ENCODE measurements at places on chromosomes 4 and X.

GRCh38 chr4:94515365-94515764 is 63.6 kb downstream of the PDLIM5 start:
- DNase-seq = no peak

GRCh38 chrX:103376118-103376978 is at the start of gene BEX3:
Gene BEX3, plus strand, starts transcription at chrX:103376538. Its CDS starts 984 bp downstream, at chrX:103377522.
- DNase-seq = no peak

GRCh38 chr4:34878961-34879360 is 1365.4 kb downstream of the ARAP2 start:
- DNase-seq = no peak

- no peak for DNase-seq
Measured at GRCh38 chr4:74021601-74022000, 16.9 kb downstream of the CXCL3 start.

DNA sequence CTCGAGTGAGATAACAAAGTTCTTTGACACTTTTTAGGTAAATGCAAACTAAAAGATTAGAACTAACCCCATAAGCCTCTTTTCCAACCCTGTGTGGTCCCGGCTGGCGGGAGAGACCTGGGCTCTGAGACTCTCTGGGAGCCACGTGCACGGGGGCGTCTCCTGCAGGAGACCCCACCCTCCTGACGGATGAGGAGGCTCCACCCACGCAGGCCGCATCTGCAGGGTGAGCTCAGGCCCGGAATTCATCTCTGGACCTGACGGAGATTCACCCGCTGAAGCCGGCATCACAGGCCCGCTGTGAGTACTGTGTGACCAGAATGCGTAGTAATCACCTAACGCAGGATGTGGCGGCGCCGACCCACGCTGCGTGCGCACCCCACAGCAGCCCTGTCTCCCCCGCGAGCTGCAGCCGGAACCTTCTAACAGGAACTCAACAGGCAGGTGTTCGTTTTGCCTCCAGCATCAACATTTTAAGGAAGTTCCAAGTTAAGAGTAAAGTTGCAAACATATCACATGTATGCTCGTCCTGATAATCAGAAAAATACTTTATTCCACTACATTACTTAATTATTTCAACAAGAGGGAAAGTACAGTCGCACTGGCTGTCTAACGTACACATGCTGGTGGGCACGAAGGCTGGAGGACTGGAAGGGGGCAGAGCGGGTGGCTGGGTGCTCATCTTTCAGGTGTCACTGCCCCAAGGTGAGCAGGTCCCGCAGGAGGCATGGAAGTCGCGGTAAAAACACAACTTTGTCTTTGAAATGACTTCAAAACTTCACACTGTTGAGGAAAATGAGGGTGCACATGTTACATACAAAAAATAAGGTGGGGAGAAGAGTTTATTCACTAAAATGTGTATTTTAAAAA is 44.5 kb downstream of the FGFRL1 start:
- DNase-seq = peak; percentile 70

GRCh38 chr4:169229571-169230028 is 41.2 kb downstream of the SH3RF1 start:
- DNase-seq = no peak

GRCh38 chr4:3790006-3790561 is 23.9 kb downstream of the ADRA2C start:
- DNase-seq = no peak

DNA sequence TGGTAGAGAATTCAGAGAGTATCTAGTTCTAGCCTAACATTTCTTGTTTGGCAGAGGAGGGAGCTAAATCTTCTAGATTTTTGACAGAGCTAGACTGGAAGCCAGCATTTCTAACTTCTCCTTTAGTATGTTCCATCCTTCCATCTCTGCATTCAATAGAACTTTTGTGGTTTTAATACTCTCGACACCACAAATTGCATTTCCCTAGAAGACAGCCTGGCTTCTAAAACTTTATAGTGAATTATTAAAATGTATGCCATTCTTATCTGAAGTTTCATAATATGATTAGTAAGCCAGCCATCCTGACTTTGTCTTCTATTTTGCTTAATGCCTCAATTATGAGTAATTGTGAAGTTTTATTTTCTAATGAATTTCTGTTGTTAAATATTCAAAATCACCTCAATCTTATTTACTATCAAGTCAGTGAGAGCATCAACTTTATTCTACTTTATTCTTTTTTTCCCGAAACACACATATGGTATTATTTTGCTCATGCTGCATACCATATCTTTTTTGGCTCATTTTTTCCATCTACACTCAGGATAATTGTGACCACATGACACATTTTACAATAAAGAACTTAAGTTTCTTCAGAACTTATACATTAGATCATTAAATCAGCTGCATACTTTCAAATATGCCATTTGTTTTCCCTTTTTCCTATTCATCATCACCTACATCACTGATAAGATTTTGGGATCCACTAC is 30.2 kb downstream of the EDNRA start:
- no peak for DNase-seq
